ENCODE measurements at places on chromosomes 2 and 18. TPM values are rescaled to one million over a fixed set of nuclear protein-coding genes. Genes with fewer than 3 reads are reported as not detected.

GREB1L gene
- total RNA-seq: not detected

DNA sequence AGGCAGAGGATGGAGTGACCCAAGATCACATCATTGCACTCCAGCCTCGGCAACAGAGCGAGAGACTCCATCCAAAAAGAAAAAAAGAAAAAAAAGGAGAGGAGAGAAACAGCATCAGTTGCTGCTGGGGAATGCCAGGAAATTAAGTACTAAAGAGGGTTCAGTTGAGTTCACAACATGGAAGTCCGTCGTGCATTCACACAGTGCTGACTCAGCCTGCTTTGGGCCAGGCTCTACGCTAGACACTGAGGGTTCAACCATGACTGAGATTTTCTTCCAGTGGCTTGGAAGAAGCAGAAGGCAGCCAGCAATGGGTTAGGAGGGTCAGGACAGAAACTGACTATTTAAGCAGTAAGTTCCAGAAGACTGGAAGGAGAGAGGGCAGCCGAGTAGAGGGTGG, 108.8 kb downstream of the FMNL2 start:
- no peak for DNase-seq

GRCh38 chr2:48419884-48420511, 110.0 kb upstream of the STON1 start:
- no peak for DNase-seq

- peak; percentile 78 for DNase-seq
Observed at GRCh38 chr2:26720322-26721114, 28.0 kb downstream of the KCNK3 start.

DNA sequence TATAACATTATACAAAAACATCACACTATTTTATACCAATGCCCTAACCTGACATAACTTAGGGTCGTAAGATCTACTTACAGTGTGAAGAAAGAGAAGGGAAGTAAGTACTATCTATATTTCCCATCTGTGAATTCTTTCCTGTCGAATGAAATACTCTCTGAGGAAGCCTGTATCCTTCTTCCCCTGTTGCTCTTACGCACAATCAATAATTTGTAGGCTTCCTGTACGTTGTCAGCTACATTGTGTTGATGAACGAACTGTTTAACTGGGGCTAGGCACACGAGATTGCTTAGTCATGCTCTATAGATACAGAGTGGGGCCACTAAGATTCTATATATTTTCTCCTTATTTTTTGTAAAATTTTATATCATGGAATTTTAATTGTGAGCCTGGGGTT, 1125.0 kb upstream of the CELF4 start:
- no peak for DNase-seq

Measured in left colon (tissue), 2 donors.